Activated naive CD8-positive, alpha-beta T cell treated with anti-CD3 and anti-CD28 coated beads, Interleukin-2, amount 10 ng/mL, durations not matched to agents 7 days and 5 days (primary cell): ENCODE measurements at places on chromosomes 13 and 19.

DNA sequence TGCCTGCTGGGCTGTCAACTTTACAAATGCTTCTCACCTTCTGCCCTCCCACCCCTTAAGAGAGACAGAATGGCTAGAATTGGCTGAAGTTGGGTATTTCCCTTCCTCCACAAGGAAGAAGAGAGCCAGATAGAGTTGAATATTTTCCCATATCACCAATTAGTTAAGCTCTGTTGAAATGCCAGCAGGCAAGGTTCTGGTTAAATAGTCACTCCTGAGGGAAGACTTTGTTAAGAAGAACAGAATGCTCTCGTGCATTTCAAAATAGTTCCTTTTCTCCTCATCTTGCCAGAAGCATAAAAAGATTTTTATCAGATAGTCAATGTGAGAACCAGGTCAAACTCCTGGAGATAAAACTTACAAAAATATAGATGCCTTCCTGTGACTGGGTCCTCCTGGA is 2857.0 kb upstream of the PCDH20 start:
- no peak for DNase-seq

DNA sequence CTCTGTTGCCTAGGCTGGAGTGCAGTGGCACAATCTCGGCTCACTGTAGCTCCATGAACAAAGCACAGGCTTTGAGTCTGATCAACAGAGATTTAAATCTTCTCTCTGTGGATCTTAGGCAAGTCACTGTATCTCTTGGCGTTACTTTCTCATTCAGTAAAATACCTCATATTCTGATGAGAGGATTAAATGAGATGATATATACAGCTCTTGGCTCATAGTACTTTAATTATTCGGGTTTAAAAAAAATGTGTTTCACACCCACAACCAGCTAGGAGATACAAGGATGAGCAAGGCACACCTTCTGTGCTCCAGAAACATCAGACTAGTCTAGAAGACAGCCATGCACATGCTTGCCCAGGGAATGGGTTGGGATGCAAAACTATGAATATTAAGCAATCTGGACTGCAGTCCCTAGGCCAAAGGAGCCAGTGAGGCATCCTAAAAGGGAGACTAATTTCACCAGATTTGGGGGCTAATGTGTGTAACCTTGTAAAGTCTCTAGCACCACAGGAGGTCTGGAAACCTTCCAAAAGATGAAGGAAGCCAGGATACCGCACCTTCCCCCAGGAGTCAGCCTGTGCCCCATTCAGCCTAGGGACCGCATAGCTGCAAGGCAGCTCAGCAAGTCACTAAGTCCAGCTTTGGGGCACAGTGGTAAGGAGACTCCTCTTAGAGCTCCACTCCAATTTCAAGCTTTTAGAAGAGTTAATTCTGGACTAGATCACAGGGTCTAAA is 2.5 kb downstream of the VPS36 start:
- no peak for DNase-seq

GRCh38 chr13:44022196-44022595 is 142.5 kb downstream of the LACC1 start:
- DNase-seq = no peak

DNA sequence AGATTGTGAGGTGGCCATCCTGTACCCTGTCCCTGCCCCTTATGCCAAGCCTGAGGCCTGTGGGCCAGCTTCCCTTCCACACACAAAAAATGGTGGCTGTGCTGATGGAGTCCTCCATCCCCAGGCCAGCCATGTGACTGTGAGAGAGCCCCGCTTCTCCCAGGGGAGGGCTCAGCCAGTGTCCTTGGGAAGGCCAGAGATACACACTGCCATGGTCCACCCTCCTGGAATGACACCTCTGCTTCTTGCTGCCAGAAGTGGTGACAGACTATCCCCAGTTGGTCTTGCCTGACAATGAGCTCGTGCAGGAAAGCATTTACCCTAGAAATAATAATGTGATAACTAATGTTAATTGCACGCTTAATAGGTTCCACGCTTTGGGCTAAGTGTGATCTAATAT is 38.0 kb downstream of the FAM124A start:
- DNase-seq = no peak

GRCh38 chr13:28859717-28860116 is 39.6 kb downstream of the MTUS2 start:
- no peak for DNase-seq

- DNase-seq = no peak
These were observed 15.4 kb upstream of the CCNP start for GRCh38 chr19:40241809-40242384.

GRCh38 chr19:29587518-29587986 is 18.5 kb upstream of the POP4 start:
- DNase-seq = peak; percentile 51

- no peak for DNase-seq
These were observed 39.7 kb downstream of the TPT1 start for GRCh38 chr13:45301263-45301662.

DNA sequence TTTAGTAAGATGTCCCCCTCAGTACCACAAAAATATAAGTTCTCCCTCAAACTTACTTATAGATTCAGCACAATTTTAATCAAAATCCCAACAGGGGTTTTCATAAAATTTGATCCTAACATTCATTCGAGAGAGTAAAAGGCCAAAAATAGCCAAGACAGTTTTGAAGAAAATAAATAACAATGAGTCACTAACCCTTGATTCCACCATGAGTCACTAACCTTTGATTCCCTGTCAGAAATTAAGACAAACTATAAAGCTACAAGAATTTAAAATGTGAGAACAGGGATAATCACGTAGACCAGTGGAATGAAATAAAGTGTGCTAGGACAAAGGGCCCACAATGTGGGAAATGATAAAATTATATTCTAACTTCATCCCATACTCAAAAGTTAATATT is 320.3 kb downstream of the SUCLA2 start:
- DNase-seq = no peak
